ENCODE measurements at places on chromosomes 3 and 15. TPM values are rescaled to one million over a fixed set of nuclear protein-coding genes. Genes with fewer than 3 reads are reported as not detected.

GRCh38 chr15:99057020-99057419 is 47.9 kb upstream of the SYNM start:
- peak; percentile 66 for DNase-seq

GRCh38 chr3:134295930-134296329 is 45.3 kb upstream of the RYK start:
- no peak for DNase-seq

- no peak for DNase-seq
These were observed 166.9 kb downstream of the IGF1R start for GRCh38 chr15:98815207-98815606.

Gene FRMD5
- total RNA-seq = 0.33 TPM

- no peak for DNase-seq
These were observed 59.7 kb upstream of the MAGI1 start for GRCh38 chr3:66098436-66098835.

DNA sequence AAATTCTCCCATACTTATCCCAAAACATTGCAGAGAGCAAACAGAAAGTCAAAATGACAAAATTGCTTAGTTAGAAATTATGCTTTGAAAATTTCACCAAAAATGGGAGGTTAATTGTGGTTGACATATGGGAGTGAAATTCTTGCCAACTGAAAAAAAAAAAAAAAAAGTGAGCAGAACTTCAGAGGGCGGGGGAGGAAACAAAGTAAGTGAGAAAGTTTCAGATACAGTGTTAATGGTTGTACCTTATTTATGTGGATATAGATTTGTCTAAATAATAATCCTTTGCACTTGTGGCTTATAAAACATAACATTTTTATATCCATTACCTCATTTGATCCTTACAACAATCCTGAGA is 91.5 kb upstream of the RAP2B start:
- DNase-seq = no peak

Gene SNTN
- not detected for total RNA-seq

DNA sequence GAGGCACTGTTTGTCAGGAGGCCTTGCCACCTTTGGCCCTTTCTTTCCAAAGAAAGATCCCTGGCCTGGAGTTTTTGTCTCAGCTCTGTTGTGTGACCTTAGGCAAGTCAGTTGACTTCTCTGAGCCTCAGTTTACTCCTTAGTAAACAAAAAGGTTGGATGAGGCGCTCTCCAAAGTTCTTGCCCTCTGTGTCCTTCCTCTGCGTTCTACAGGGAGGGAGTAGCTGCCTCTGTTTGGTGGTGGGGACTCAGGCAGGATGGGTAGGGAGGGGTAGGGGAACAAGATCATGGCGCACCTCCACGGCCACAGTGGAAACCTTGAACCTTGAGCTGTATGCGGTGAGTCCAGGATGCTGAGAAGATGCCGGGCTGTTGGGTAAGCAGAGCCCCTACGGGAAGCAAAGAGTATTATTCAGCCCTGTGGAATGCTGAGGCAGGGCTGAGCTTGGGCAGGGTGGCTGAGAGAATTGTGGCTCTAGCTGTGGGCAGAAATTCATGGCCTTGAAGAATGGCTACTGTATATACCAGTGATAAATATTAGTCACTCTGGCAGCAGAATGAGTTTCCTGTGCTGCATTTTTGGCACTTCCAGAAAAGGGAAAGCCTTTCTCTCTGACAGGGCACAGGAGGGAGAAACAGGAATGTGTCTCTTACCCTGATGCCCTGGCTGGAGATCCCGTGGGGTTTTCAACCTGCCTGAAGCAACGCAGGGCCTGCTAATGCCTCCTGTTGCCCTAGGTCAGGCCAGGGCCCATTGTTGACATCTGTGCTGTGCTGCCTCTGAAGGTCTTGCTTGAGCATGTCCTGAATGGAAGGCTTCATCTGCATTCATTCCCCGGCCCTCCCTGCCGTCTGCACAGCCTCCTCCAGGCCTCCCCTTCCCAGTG is 39.9 kb downstream of the SMAD3 start:
- peak; percentile 83 for DNase-seq

DNA sequence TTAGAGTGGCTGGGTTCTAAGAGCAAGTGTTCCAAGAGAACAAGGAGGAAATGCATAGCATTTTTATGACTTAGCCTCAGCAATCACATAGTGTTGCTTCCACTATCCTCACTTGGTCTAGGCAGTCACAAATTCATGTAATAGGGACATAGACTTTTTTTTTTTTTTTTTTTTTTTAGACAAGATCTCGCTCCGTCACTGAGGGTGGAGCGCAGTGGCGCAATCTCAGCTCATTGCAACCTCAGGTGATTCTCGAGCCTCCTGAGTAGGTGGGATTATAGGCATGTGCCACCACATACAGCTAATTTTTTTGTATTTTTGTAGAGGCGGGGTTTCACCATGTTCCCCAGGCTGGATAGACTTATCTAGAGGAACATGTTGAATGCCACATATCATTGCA is 4.7 kb upstream of the GNB4 start:
- DNase-seq = no peak

DNA sequence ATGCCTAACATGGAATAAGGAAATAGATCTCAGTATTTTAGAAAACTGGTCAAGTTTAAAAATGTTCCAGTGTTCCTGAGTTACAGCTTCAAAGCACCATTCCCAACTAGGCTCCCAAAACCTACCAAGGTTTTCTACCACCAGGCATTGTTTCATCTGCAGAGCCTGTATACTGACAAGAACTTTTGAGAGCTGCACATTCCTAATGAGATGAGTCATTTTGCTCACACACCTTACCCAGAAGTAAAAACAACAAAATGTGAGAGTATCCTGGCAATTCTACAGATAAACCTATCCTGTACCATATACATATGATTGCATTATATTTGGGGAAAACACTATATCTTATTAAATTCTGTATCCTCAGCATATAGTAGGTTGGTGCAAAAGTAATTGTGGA is 90.7 kb downstream of the ATP8B4 start:
- no peak for DNase-seq

Gene GRAMD1C
- 1.2 TPM for total RNA-seq

DNA sequence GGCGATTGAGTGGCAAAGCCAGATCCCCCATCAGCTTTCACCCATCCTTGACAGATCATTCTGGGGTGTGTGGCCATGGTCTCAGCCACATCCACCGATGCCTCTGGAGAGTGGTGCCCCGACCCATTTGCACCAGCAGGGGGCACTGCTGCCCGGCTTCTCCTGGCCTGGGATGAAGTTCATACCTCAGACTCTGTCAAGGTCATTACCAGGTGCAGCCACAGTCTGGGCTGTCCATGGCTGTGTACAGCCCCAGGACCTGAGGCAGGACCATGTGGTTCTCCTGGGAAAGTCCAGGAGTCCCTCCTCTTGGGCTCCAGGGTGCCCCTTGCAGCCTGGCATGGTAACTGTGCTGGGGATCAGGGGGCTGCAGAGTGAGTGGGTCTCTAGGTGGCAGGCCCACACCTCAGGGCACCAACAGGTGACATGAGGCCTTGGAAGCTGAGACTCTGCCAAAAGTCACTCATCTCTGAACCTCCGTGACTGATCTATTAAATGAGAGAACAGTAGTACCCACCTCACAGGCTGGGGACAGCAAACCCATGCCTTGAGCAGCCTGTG is 67.2 kb downstream of the CACNA2D2 start:
- DNase-seq = peak; percentile 91

Gene NR1I2
- total RNA-seq = not detected

Gene GUCA1C
- total RNA-seq = not detected

Gene RARB
- 8.9 TPM for total RNA-seq

GRCh38 chr15:85624291-85624801 is 170.4 kb downstream of the KLHL25 start:
- DNase-seq = no peak

DNA sequence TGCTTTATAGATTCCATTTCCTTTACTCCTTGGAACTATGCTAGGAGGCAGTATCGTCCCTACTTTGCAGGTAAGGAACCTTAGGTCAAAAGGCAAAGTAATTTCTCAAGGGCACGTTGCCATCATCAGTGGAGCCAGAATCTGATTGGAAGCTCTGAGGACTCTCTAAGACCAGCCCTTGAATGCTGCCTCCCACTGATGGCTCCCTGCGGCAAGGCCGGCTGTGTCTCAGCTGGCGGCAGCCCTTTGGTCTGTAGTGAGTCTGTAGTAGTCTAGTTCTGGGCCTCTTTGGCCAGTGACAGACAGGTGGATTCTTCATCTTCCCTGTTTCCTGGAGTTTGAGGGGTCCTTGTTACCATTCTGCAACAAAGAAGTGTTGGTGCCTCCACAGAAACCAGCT is 76.2 kb downstream of the PCCB start:
- no peak for DNase-seq

All from posterior vena cava (tissue), 2 donors.